Right cardiac atrium (tissue), 5 donors: ENCODE measurements at places on chromosomes 1 and 21. TPM values are rescaled to one million over a fixed set of nuclear protein-coding genes. Genes with fewer than 3 reads are reported as not detected.

DNA sequence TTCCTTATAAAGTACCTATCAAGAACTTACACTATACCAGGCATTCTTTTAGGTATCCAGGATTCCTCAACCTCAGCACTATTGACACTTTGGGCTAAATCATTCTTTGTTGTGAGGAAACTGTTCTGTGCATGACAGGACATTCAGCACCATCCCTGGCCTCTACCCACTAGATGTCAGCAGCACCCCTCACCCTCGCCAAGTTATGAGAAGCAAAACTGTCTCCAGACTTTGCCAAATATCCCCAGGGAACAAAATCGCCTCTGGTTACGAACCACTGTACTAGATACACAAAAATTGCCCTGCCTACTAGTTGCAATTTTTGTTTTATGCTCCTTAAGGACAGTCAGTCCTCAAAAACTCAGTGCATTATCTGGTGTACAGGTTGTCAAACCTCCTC is 35.7 kb downstream of the PALMD start:
- DNase-seq: peak; percentile 29

The PCAT6 gene
- total RNA-seq: 1.2 TPM

The TNFRSF1B gene
- 17.9 TPM for total RNA-seq

DNA sequence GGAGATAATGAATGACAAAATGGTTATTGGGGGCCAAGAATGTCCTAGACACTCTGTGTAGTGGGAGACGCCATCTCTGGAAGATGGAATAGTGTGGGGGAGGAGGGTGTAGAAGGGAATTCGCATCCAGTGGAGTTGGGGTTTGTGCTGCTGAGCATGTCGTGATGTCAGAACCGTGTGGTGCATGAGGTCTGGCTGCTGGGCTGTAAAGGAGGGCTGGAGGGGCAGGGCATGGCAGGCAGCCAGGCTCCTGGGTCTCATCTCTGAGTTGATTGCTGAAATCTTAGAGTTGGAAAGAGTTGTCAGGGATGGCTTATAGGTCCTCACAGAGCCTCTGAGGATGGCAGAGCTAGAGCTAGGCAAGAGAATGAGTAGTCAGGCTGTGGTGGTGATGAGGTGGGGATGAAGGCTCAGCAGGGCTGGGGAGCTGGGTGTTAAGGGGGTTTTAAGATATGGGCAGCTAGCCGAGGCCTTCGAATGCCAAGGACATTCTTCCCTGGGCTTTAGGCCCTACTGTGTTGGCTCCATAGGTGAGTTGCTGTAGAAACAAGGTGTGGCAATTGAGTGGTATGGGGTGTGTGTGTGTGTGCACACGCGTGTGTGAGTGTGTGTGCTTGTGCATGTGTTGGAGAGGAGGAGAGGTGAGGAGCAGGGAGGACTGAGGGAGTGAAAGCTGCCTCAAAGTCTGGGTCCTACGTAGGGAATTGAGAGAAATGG is 1.9 kb downstream of the PPFIA4 start:
- DNase-seq: no peak

GRCh38 chr1:22545141-22545540 is 18.1 kb upstream of the EPHA8 start:
- no peak for DNase-seq

DNA sequence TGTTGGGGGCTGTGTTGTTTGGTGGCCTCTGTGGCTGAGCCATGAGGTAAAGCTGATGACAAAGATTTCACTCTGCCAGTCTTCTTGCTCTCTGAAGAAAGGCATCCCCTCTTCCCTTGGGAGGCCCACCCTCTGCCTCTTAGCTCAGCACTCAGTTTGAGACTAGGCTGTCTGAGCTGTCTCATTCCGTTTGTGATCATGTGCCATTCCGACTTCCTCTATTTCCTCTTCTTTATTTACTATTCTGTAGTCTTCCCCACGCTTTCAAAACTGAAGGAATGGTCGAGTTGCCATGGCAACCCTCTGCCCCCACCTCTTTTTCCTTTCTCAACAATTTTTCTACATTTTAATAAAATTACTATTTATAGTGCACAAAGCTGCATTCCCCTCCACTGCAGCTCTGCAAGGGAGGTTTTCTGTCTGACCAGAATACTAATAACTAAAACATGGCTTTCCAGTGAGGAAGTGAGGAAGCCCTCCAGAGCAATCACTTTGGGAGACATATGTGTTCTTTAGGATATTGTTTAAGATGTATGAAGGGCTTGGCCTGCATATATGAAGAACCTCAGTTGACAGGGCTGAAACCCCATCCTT is 30.8 kb downstream of the KCNA3 start:
- no peak for DNase-seq
